ENCODE measurements at places on chromosomes 7 and 10. TPM values are rescaled to one million over a fixed set of nuclear protein-coding genes. Genes with fewer than 3 reads are reported as not detected.

Gene FAM25A
- total RNA-seq: not detected

Gene PRSS37
- total RNA-seq: not detected

DNA sequence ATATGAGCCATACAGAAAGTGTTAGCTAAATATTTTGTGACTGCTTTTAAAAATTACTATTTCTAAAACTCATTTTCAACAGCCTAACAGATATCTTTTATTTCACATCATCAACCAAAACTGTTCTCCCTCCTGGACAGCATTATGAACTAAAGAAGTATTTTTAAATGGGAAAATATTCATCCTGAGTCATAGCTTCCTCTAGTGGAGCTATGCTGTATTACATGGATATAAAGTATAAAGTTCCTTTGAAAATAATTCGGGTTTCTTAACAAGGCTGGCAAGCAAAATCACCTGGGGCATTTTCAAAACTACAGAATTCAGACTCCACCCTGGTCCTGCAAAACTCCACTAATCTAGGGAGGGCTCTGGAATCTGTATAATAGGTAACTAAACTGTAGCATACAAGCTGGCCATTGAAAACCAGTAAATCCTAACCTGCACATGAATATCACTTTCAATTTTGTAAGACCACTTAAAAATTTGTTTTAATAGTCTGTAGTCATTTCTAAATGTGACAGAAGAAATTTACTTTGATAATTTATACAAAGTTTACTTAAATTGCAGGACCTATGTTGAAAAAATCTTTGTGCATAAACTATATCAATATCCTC is 53.5 kb downstream of the SCIN start:
- no peaks in the 10 kb centered on the region for H3K27me3 ChIP-seq
- no peak for DNase-seq
- H3K4me3 ChIP-seq: no peak overlapping the region
- H3K4me1 ChIP-seq: no peaks in the 10 kb centered on the region

DNA sequence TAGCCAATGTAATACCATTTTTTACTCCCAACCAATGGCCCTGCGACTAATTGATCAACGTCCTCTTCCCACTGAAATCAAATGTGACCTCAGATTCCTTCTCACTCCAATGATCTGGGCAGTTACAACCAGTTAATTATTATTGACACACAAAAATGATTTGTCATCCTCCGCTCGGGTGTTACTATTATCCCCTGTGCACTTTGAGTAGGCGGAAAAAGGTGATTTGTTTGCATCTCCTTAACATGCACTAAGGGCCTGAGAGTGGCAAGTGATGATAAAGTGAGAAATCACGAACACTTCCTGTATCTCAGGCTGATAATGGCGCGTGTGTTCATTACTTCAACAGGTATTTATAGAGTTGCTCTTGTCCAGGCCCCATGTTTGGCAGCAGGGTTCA is 40.9 kb upstream of the PNLIP start:
- no peaks in the 10 kb centered on the region for H3K36me3 ChIP-seq
- no peak overlapping the region for H3K27ac ChIP-seq
- H3K4me1 ChIP-seq: no peaks in the 10 kb centered on the region
- no peak overlapping the region for H3K4me3 ChIP-seq
- DNase-seq: no peak

- H3K27me3 ChIP-seq: no peaks in the 10 kb centered on the region
- no peak for DNase-seq
- H3K27ac ChIP-seq: no peak overlapping the region
- H3K36me3 ChIP-seq: peaks cover 63% of the 10 kb centered on the region
- H3K4me3 ChIP-seq: no peak overlapping the region
These were observed 84.1 kb upstream of the GNA12 start for GRCh38 chr7:2928256-2928612.
